ENCODE measurements at places on chromosomes 12 and 14.
A peak's percentile ranks its signal among the peaks of the same experiment; 100 is the strongest.

DNA sequence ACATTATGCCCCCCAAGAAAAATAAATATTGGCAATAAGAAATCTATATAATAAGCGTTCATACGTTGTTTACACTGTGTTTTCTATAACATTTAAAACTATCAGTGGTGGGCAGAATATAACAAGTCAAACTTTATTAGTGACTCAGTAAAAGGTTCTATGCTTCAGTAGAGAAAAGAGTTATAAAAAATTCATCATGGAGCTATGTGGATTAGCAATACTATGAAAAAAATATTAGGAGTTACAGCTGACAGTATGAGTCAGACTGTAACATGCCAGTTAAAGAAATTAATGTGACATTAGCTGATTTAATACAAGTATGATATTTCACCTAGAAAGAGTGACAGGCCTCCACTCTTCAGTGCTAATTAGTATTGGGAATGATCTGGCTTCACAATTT lies 125.1 kb upstream of the GARIN6 start:
- no peak for DNase-seq

GRCh38 chr12:116454950-116455447 lies 104.2 kb upstream of the MAP1LC3B2 start:
- peak; percentile 87 for DNase-seq

- no peak for DNase-seq
Observed at GRCh38 chr12:80192087-80192486, 92.8 kb downstream of the OTOGL start.

- no peak for DNase-seq
Observed at GRCh38 chr12:64187370-64187769, 34.7 kb downstream of the KICS2 start.

DNA sequence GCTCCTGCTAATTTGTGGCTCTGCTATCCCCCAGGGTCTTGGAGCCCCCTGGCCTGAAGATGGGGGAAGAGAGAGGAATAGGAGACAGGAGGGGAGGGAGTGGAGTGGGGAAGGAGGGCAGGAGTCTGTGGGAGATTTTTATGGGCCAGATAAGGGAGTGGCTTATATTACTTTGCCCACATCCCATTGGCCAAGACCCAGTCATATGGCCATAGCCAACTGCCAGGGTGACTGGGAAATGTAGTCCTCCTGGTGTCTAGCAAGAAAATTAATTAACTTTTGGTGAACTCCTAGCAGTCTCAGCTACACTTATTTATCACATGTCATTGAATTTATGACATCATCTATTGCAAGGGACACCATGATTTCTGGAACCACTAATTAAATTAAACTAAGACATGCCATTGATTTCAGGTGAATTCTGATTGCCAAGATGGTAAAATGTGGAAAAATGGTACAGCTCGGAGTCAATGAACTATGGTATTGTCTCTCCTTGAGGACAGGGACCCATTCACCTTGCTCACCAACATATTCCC lies 50.3 kb downstream of the ESRRB start:
- DNase-seq: no peak

DNA sequence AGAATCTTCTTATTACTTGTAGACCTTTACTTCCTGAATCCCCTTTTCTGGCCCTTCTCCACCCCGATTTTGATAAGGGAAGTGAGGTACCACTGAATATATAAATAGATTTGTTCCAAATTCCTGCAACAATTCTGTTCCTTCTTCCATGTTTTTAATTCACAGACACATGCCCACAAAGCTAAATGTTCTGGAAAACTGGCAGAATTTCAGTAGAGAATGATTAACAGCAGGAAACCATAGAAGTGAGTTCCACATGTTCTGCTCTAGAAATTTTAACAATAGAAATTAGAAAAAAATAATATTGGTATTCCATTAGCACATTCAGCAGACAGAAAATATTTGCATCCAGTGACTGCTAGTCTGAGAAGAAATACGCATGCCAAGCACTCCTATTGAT lies 139.6 kb downstream of the SLC2A13 start:
- no peak for DNase-seq

DNA sequence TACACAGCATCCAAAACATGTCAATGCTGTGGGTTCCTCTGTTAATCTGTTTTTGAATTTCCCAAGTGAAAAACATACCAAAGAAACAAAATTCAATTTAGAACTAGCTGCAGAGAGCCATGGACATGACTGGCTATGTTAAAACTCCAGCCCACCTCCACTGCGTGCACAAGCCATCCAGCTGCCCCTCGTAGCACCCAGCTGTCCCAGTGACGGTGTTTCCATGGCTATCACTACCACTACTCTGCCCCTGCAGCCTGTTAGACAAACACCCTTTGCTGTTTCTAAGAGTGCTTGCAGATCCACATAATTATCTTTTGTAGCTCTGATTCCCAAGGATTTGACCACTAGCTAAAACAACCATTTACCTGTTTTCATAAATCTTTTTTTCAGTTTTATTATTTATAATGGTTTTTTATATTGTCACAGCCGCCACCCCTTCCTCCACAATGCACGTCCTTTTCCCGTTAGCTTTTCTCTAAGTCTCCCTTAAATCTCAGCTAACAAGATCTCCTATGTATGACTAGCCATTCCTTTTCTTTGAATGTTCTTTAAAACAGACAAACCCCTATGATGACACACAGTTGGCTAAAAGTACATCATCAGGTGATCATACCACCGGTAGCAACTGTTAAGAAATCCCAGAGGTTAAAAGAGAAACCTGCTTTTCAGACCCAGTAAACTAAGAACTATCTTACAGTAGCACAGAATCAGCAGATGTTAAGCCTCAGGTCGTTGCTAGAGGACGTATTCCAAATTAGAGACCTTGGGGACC lies 37.8 kb upstream of the NAA30 start:
- DNase-seq: no peak

DNA sequence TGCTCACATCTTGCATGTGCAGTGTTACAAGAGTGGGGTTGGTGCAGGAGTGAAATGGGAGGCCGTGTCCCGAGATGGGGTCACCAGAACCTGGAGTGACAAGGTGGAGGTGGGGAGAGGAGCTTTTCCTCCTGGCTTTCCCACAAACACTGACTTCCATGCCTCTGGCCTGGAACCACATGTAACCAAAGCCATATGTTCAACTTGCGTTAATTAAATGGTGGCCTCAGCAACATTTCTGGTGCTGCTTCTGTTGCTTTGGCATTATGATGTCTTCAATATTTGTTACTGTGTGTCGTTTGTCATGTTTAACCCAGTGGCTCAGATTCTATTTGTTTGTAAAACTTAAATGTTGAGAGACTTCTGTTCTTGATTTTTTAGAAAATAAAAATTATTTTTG lies 110.2 kb downstream of the VCPKMT start:
- no peak for DNase-seq

GRCh38 chr14:70265422-70265821 lies 76.7 kb upstream of the SLC8A3 start:
- DNase-seq: no peak

DNA sequence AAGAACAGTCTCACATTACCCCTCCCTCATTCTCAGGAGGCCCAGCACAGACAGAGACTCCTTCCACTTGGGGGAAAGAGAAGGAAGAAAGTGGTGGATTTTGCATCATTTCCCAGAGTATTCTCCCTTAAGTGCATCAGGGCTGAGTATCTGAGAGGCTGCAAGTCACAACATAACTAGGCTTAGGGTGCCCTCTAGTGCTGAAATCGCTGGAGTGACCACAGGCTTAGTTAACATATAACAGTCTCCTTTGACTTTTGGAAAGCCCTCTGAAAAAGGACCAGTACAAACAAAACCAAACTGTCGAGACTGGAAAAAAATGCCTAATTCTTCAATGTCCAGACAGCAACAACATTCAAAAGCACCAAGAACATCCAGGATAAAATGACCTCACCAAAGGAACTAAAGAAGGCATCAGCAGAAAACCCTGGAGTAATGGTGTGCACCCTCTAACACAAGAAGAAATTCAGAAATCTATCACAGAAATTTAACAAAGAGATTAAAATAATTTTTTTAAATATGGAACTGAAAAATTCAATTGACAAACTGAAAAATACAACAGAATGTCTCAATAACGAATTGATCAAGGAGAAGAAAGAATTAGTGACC lies 412.3 kb downstream of the RPS29 start:
- DNase-seq: peak; percentile 66

DNA sequence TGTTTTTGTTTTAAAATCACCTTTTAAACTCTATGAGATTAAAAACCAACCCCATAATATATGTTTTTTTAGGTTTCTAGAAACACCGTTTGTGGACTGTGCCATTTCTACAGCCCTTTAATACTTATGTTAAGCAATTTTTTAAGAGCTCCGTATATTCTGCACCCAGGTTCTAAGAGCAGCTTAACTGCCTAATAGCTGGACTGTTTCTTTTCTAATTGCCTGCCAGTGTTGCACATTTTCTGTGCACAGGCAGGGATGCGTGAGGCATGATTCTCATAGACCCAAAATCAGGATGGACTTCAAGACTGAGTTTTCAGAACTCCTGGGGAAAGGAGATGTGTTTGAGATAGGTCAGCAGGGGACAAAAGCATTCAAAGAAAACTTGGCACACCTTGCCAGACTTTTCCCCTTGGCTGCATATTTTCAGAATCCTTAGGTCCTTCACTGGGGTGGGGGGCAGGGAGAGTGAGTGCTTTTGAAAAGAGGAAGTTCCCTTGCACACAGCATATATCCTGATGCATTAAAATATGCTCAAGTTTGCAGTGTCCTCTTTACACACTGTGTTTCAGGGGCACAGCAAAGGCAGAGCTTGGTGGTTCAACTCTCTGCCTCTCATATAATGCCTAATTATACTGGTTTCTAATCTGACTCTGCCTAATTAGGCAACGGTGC lies 27.9 kb downstream of the TMEM30B start:
- DNase-seq: no peak

DNA sequence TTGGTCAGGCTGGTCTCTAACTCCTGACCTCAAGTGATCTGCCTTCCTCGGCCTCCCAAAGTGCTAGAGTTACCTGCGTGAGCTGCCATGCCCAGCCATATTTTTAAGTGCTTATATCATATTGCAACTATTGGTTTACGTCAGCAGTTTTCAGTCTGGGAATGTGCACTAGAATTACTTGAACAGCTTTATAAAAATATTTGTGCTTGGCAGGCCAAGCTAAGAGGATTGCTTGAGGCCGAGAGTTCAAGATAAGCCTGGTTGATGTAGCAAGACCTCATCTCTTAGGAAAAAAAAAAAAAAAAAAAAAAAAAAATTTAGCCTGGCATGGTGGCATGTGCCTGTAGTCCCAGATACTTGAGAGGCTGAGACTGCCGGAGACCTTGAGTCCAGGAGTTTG lies 17.1 kb downstream of the KIAA0586 start:
- DNase-seq: no peak

All from SW480 (cell line).